ENCODE measurements at places on chromosomes 3 and 15. TPM values are rescaled to one million over a fixed set of nuclear protein-coding genes. Genes with fewer than 3 reads are reported as not detected.
A peak's percentile ranks its signal among the peaks of the same experiment; 100 is the strongest.

DNA sequence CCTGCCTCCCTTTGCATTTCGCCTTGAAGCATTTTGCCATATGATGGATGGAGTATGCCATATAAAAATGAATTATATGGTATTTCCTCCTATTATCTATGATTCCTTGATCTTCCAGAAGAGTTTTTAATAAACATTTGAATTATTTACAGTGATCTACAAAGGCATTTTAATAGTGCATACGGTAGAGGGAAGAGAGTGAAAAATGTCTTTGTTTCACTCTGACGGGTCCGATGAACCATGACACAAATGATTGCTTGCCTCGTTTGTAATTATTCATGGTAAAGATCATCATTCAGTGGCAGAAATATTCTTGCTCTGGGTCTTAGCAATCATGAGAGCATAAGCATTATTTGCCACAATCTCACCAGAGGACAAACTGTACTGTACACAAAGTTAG lies 1010.9 kb downstream of the NTRK3 start:
- no peak for DNase-seq

DNA sequence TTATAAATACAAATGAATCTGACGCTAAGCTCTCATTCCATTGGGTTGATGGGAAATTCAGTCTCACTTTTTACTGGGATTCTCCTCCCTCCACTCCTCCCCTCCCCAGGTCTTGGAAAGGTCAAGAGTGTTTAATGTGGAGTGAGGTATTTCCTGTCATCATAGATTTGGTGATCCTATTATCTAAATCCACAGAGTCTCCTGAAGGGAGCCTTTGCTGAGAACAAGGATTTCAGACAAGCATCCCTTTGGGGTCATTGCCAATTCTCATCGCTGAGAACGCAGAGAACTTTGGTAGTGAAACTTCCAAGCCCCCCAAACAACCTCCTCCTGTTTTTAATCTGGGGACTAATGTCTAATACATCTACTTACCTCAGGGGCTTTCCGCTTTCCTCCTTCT lies 297.9 kb downstream of the OTOL1 start:
- DNase-seq, result no peak

DNA sequence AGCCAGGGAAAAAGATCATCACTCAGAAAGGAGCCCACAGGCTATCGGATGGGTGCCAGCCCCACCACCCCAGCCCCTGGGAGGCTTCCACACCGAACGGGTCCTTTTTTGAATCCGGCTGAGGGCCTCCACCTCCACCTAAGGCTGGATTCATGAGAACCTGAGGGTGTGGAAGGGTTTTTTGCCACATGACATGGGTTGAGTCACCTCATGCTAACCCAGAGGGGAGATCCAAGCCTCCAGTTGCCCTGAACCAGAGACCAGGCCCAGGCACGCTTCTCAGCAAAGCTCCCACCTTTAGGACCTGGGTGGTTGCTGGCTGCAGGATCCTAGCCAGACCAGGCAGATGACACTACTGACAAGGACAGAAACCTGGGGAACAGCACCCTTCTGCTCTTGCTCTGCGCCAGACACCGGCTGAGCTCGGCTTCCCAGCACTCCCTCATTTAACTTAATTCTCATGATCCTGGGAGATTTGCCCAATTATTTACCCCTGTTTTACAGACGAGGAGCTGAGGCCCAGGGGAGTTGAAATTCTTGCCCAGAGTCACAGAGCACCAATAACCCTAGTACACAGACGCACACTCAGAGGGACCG lies 25.6 kb downstream of the DUSP7 start:
- no peak for DNase-seq

DNA sequence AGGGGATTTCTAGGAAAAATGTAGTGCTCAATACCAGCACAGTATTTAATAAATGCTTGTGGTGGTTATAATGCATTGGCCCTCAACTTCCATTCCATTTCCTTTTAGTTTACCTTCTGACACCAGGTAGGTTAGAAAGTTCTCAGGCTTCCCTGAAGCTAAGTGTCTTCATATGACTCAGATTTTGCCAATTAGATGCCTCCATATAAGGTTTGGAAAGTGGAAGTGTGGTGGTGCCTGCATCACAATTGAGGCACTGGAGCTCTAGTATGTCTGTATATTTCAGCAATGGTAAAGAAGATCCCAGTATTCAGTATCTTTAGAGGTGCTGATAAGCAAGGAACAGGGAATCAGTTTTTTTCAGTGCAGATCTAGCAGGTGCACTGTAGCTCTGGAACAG lies 18.3 kb downstream of the XRN1 start:
- DNase-seq, result no peak

DNA sequence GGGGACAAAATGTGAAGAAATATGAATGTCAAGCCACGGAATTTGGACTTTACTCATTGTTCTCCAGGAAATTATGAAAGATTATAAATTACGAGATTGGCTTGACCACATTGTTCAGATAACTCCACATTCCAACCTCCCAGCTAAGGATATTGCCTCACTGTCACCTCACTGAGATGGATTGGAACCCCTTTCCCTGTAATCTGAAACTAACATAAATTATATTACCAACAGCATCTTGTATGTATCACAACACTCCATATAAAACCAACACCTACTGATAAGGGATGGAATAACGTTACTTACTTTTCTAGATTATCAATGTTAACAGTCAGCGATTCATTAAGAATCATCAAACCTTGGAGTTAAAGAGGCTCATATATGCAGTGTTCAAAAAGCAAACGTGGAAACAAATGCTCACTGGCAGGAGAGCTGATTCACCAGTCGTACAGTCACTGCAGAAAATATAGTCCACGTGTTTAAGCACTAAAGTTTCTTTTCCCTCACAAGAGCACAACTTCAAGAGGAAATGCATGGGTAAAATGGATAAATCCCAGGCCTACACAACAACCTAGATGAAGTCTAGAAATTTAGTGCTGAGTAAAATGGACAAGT lies 451.5 kb downstream of the FGF12 start:
- DNase-seq, result no peak

DNA sequence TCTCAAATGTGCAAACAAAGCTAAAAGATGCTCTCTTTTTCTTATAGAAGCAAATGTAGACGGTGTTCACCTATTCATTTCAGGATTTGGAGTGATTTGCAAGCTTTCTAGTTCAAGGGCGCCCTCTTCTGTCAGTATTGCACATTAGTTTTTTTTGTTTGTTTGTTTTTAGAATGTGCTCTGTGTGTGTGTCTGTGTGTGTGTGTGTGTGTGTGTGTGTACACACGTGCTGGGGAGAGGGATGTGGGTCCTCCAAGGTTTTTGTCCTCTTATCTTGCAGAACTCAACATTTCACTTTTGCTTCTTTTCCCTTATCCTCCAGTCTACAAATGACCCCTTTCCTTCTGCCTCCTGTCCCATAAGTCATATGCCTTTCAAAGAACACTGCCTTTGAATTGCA lies 23.5 kb downstream of the DNAH1 start:
- DNase-seq, result no peak

- no peak for DNase-seq
These were observed 387.4 kb downstream of the PTPRG start for GRCh38 chr3:61948699-61949305.

GRCh38 chr15:60000824-60001609 lies 3.1 kb upstream of the FOXB1 start:
- DNase-seq, result no peak

- no peak for DNase-seq
These were observed 72.5 kb downstream of the OPA1 start for GRCh38 chr3:193665370-193665989.

DNA sequence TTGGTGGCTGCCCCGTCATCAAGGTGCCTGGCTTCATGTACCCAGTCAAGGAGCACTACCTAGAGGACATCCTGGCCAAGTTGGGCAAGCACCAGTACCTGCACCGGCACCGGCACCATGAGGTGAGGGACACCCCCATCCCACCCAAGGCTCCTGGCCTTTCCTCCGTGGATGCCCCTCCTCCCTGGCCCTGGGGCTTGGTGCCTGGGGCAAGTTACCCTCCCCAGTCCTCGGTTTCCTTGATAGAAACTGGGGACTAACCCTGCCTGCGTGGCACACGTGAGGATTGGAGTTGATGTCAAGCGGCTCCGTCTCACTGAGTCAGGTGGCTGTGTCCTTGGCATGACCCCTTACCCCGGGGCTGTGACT lies 43.9 kb downstream of the DHX30 start:
- DNase-seq, result no peak

GRCh38 chr3:183274609-183275008 lies 21.6 kb downstream of the B3GNT5 start:
- no peak for DNase-seq

The SLCO3A1 gene
- 48.8 TPM for total RNA-seq

DNA sequence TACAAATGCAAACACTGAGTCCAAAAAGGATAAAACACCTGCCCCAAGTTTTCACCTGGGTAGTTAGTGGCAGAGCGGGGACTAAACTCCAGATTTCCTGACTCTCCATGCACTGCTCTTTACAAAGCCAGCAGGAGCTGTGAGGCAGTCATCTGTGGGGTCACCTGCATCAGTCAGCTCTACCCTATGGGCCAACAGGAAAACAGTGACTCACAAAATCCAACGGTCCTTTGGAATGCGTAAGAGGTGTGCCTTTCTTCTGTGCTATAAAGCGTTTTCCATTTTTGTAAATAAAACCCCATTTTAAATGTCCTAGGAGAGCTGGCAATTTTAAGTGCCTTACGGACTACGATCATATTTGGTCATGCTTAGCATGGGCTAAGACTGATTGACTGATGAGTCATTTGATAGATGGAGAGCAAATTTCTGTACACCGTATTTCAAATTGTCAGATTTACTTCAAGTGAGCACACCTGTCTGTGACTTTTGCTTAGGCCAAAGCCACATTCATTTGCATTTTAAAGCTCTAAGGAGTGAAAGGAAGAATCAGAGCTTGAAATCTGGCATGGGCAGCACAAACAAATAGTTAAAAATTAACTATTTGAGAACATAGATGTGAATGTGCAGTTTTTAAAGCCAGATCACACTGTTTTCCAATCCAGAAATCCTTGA lies 4.4 kb upstream of the COL8A1 start:
- no peak for DNase-seq

The CPLX3 gene
- not detected for total RNA-seq

GRCh38 chr3:190728574-190729246 lies 133.8 kb downstream of the GMNC start:
- DNase-seq, result peak; percentile 28

DNA sequence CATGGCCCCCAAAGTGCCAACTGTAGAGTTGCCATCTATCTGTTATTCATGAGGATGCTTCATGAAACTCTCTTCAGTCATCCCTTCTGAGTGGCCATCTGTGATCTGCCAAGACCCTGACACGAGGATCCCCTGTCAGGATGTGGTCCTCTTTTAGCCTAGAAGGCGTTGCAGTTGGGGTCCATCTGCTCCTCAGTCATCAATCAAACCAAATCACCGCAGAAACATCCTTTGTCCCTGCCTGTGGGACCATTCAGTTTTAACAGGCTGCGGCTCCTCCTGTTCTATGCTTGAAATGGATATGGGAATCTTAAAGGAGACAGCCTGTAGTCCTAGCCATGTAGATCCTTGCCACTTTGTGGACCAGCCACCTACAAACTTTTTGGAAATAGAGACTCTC lies 5.9 kb upstream of the RPS27L start:
- DNase-seq, result no peak

The SSUH2 gene
- total RNA-seq, result not detected

GRCh38 chr3:107992976-107993684 lies 97.7 kb downstream of the CD47 start:
- peak; percentile 26 for DNase-seq

The TMEM87A gene
- total RNA-seq, result 242 TPM

GRCh38 chr15:51267703-51268083 lies 70.7 kb downstream of the CYP19A1 start:
- peak; percentile 36 for DNase-seq

The KIF15 gene
- not detected for total RNA-seq

- DNase-seq, result no peak
These were observed 4.5 kb downstream of the CEP19 start for GRCh38 chr3:196707566-196707965.

DNA sequence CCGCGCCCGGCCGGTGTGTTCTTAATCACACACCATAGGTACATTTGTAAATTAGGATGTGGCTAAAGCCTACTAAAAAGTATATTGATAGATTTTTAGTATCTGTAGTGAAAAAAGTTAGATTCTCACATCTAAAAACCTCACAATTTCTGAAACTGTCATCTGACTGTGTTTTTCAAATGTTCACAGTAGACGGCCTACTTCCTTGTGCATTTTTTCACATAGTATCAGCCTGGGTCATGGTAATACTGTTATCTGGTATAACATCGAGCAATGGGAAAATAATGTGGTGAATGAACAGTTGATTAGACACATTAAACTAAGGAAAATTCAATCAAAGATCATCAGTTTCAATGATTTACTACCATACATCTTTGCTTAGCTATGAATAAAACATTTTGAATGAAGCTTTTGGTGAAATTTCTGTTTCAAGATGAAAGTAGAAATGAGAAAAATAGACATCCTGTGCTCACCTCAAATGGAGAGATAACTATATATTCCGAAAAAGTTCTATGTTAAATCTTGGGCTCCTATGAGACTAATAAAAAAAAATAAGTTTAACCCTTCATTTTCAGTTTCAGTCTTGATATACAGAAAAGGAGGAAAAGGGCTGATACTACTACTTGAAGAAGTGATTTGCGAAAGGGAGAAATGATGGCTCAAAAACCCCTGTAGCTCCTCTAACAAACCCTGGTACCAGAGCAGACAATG lies 262.7 kb downstream of the ZBTB20 start:
- peak; percentile 46 for DNase-seq

GRCh38 chr3:114668099-114668498 lies 374.3 kb downstream of the TIGIT start:
- no peak for DNase-seq

The BDH1 gene
- 30.4 TPM for total RNA-seq

DNA sequence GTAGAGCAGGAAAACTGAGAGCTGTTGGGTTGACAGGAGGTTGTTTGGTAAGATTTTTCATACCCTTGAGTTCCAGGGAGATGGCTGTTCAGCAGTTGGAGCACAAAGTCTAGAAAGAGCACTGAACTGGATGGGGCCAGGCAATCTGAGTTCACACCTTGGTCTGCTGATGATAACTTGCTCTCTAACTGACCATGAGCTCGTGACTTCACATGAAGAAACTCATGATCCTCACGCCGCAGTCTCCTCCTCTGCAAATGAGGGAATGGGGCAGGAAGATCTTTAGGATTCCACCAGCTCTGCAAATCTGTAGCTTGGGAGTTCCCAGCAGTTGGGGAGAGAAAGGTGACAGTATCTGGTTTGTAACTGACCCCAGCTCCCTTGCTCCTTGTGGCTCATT lies 33.7 kb downstream of the CORO2B start:
- DNase-seq, result no peak

- no peak for DNase-seq
These were observed 839.8 kb upstream of the ALCAM start for GRCh38 chr3:104526901-104527401.

- peak; percentile 86 for DNase-seq
These were observed 11.7 kb downstream of the BCL2L10 start for GRCh38 chr15:52100807-52101442.

The RASL12 gene
- 29.8 TPM for total RNA-seq

Data from upper lobe of left lung (tissue), 6 donors.